ENCODE measurements at places on chromosomes 16 and 17. TPM values are rescaled to one million over a fixed set of nuclear protein-coding genes. Genes with fewer than 3 reads are reported as not detected.
A peak's percentile ranks its signal among the peaks of the same experiment; 100 is the strongest.

Gene CFAP97D1
- total RNA-seq, result not detected

Gene DBNDD1
- total RNA-seq, result 0.82 TPM

Gene CMTM1
- 2.8 TPM for total RNA-seq

Gene MAPK8IP3
- 46.7 TPM for total RNA-seq

DNA sequence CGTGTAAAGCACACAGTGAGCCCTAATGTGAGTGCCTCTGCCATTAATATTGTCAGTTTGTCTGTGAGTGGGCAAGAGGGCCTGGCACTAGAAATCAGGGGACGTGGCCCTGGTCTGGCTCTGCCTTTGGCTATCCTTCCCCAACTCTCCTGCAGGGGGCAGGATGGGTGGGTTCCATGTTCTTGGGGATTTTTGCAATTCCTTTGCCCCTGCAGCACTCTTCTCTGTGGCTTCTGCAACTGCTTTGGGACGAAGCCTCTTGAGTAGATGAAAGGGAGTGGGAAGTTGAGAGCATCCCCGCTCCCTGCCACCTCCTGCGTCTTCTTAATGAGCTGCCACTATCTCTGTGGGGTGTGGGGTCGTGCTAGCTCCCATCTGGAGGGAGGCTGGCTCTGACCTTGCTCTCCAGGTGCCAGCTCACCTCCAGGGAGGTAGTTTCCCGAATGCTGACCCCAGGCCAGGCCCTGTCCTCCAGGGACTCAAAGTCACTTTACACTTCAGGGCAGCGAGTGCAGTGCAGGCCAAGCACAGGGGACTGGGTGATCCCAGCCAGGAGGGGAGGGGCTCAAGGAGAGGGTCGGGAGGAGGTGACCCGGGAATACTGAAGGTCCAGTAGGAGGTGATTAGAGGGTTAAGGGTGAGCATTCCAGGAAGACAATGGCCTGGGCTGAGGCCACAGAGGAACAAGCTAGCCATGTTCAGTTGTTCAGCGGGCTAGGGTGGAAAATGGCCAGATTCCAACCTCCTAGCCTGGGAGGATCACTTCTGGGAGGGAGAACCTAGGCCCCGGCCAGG, 121.0 kb upstream of the NLRP1 start:
- peak; percentile 4 for DNase-seq

DNA sequence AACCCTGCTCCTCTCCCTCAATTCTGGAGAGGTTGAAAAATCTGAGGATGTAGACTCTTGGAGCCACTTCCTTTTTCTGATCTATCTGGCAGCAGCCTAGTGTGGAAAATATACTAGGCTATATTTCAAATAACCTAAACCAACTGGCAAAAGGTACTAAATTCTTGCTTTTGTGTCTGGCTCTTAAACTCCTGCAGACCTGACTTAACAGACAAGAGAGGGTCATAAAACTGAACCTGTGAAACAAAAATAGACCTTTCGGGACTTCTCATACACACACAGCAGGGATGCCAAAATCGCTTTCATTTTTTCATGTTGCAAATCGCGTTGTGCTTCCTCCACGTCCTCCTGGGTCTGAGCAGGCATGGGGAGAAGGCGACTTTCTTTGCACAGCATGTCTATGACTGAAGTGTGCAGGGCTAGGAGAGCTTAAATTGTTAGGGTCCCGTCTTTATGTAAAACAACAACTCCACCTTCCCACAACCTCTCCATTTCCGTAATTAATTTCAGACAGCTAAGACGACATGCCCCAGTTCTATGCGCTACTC, 520.7 kb upstream of the PSMD7 start:
- no peak for DNase-seq

GRCh38 chr17:74249590-74250270, 24.3 kb upstream of the DNAI2 start:
- no peak for DNase-seq

DNA sequence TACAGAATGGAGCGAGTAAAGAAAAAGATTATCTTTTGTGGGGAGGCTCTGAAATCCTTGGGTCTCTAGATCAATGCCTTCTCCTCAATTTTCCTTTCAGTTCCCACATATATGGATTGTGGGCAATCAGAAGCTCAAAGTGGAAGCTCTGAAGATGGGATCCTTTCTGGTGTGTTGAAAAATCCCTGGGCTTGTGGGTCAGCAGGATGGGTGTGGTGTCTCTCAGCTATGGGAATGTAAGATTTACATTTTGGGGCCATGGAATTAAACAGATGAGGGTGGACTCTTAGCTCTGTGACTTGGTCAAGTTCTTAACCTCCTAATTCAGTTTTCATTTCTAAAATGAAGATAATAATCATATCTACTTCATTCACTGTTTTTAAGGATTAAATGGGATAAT, 231.9 kb upstream of the CA10 start:
- DNase-seq, result no peak

Gene AATK
- 0.26 TPM for total RNA-seq
